AG04450 (cell line): ENCODE measurements at places on chromosomes 2 and 18. TPM values are rescaled to one million over a fixed set of nuclear protein-coding genes. Genes with fewer than 3 reads are reported as not detected.

- DNase-seq: no peak
Measured at GRCh38 chr18:73023975-73024374, 156.2 kb upstream of the NETO1 start.

The SGPP2 gene
- not detected in 2 replicates for polyA plus RNA-seq

DNA sequence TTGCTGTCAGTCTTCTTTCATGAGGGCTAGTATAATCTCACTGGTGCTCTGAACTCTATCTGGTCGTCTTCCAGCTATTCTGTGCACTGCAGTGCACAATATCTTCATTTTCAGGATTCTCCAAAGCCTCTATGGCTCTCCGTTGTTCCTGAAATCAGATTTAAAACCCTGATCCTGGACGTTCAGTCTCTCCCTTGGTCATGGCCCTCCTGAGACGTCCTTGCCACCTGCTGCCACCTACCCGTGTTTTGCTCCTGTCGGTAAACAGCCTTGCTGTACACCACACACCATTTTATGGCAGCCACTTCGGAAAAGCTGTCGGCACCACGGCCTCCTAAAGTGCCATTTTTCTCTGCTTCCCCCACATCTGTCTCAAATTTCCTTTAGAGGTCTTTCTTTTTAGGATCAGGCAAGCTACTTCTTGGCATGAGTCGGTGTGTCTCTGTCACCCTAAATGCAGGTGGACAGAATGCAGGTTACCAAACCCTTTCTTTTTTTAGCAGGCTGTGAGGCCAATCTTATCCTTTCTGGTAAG is 170.0 kb downstream of the HRH4 start:
- no peak for DNase-seq

The NT5DC4 gene
- polyA plus RNA-seq: not detected in 2 replicates

GRCh38 chr2:69660637-69661036 is 17.1 kb upstream of the AAK1 start:
- DNase-seq: no peak

DNA sequence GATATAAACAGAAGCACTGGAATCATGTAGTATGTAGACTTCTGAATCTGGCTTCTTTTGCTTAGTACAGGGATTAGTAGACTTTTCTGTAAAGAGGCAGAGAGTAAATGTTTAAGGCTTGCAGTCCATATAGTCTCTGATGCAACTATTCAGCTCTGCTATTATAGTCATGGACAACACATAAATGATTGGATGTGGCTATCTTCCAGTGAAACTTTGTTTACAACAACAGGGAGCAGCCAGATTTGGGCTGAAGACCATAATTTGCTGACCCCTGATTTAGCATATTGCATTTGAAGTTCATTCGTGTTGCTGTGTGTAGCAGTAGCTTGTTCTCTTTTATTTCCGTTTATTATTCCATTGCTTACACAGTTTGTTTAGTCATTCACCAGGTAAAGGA is 55.0 kb downstream of the GPD2 start:
- no peak for DNase-seq

The RHOB gene
- polyA plus RNA-seq: 45.5 and 47.7 TPM in 2 replicates

DNA sequence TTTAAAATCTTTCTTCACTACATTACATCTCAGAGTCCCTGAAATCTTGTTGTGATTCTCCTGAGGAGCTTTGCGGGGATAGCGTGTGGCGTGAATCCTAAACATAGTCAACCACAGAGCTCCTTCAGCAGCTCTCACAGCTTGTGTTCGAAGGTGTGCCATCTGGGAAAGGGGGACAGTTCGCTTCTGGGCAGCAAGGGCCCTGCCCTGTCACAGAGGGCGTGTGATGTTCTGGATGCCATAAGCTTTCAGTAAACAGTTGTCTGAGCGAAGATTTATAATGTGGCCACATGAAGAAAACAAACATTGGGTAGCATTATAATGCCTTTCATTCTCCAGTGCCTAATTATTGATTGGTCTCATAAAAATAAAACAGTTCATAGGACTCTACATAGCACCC is 172.5 kb downstream of the MYO1B start:
- no peak for DNase-seq

The PAX3 gene
- polyA plus RNA-seq: not detected in 2 replicates

The RAB17 gene
- polyA plus RNA-seq: 0.10 and 0.21 TPM in 2 replicates

The SLC9A2 gene
- polyA plus RNA-seq: not detected in 2 replicates

DNA sequence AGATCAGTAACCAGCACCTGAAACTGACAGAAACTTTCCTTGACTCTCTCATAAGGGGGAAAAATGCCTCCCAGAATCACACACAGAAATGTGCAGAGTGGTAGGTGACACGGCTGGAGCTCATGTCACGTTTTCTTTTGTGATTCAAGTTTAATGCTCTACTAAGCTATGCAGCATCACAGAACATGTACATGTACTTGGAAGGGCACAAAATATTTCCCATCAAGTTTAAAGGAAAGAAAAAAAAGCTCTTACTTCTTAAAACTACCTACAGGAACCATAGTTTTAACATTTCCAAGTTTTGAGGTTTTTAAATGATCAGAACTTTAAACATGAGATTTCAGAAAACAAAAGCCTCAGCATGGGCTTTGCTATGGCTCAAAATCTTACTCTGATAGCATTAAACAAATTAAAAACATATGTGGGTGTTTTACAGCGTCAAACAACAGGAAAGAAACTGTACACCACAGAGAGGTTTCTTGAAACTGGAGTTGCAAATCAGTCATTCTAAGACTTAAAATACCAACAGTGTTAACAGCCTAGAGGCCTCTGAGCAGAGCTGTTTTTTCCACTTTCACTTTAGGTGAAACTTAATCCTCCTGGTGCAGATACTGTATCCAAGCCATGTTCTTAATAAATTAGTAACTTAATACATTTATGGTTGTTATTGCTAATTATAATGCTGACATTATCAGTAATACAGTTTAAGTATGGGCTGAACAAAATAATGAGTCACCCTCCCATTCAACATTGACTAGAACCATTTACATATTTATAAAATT is 30.1 kb downstream of the MBP start:
- peak; percentile 71 for DNase-seq

The MYL1 gene
- polyA plus RNA-seq: not detected in 2 replicates

DNA sequence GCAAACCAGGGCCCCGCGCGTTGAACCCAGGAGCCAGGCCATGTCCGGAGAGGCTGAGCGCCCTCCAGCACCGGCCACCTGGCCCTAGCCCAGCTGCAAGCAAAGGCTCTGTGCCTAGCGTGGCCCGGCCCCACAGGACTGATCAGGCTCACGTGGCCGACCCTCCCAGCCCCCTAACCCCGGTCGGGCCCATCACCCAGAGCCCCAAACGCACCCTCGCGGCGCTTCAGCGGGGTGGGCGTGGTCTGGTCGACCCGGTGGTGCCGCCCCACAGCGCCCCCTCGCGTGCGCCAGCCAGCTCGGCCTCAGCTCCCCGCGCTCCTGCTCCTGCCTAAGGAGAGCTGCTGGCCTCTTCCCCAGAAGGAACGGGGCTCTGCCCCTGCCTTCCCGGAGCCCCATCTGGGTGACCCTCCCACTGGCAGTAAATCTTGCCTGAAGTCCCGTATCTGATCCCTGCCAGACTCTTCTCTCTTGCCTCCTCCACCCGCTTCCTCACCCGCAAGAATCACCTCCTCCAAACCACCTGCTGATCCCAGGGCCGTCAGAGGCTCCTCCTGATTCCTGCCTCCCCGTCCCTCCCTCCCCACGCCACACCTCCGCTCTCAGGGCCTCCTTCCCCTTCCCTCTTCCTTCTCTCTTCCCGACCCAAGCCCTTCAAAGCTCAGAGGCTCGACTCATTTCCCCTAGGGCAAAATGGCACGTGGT is 12.3 kb upstream of the TEX51 start:
- peak; percentile 1 for DNase-seq

DNA sequence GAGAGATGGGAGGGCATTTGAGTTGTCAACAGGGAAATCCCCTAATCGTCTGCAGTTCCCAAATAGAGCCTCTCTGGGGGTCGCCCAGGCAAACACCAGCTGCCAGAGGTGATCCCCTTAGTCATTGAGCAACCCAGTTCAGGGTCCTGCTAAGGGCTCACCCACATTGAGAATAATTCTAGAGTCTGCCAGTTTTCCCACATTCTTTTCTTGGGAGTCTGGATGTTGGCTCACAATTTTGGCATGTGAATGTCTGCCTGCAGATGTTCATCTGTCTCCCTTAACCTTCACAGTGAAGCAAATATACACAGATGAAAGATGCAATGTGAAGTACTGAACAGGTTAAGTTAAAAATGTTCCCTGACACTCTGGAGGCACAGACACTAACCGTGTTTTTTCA is 11.4 kb upstream of the SMIM21 start:
- DNase-seq: no peak

DNA sequence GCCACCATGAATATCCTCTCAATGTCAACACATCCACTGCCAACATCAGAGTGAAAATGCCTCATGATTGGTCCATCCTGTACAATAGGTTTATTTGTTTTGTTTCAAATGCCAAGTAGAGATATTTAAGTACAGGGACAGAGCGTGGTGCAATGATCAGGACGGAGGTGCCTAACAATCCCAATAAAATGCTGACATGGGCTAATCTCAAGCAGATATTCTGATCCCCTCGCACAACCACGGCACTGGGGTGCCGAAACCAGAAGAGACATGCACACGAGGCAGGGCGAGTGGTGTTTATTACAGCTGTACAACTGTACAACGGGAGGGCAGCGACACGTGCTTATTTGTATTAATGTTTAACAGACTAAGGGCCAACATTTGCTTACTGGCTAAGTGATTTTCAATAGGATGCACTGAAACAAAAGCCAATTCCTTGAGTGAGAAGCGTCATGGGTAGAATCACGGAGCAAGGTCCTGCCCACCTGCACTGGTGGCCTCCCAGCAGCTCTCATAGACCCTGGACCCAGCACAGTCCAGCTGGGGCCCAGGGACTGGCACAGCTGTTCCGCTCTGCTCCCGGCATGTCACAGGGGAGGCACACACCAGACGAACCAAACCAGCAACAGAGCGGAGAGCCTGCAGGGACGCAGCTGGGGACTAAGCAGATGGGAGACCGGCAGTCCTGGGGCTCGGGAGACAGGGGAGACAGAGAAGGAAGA is 101.4 kb downstream of the HDAC4 start:
- DNase-seq: no peak

DNA sequence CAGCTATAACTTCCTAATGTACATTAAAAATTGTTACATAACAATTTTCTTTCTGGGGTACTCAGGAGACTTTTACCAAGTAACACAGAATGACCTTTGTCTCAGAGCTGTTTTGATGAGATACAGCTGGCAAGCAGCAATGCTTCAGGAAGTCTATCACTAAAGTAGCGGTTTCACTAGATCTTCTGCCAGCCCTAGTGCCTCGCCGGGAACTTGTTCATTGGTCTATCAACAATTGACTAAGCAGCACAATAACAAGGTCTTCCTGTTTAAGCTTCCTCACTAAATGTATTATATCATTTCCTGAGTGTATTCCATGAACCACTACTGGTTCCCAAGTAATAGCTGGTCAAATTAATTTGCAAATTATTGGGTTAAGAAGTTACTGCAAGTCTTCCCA is 69.2 kb downstream of the TRIP12 start:
- DNase-seq: peak; percentile 36

- no peak for DNase-seq
Measured at GRCh38 chr2:228378696-228379425, 197.4 kb upstream of the SPHKAP start.

The C2orf80 gene
- polyA plus RNA-seq: not detected in 2 replicates

- no peak for DNase-seq
Measured at GRCh38 chr2:216633616-216634369, 573 bp downstream of the IGFBP2 start.

DNA sequence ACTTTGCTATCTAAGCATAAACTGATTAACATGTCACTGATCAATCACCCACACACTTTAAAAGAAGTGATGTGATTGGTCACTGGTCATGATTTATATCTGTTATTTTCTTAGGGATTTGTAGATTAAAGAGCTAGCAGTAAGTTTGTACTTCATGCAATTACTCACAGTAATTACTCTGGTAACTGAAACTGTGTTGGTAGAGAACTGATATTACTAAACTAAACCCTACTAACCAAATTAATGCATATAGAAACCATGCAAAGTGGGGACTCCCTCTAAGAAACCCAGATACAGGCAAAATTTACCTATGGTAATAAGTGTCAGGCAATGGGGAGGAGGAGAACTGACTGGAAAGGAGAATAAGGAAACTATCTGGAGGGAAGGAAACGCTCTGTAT is 44.8 kb upstream of the C2orf15 start:
- no peak for DNase-seq
